ENCODE measurements at places on chromosomes 4 and X. TPM values are rescaled to one million over a fixed set of nuclear protein-coding genes. Genes with fewer than 3 reads are reported as not detected.

GRCh38 chr4:139403462-139403861 is 50.5 kb upstream of the RAB33B start:
- no peak for DNase-seq

DNA sequence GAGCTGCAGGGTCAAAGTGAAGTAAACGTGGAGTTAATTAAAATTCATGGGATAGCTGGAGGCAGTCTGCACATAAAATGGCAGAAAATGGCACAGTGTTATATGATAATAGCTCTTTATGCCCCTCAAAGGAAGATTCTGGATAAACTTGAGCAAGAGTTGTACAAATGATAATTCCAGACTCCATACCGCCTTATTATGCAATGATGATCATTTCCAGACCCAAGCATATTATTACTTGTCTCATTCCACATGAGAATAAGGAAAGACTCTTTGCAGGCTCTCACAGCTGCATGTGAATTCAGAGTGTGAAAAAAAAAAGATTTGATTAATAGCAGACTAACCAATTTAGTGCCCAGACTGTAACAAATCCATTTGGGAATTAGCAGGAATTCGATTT is 105.4 kb downstream of the STK32B start:
- no peak for DNase-seq

DNA sequence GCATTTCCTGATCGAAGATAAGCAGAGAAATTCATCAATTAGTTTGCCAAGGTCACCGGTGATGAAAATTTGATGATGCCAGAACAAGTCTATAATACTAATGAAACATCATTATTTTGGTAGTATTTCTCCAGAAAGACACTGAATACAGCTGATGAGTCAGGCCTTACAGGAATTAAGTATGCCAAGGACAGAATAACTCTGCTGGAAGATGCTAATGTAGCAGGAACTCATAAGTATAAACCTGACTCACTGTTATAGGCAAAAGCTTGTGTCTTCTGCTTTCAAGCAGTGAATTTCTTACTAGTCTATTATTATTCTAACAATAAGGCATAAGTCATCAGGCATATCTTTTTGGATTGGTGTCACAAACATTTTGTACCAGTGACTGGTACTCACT is 1825.1 kb upstream of the IGFBP7 start:
- DNase-seq, result no peak

GRCh38 chr4:188887905-188888304 is 748.7 kb downstream of the TRIML1 start:
- no peak for DNase-seq

DNA sequence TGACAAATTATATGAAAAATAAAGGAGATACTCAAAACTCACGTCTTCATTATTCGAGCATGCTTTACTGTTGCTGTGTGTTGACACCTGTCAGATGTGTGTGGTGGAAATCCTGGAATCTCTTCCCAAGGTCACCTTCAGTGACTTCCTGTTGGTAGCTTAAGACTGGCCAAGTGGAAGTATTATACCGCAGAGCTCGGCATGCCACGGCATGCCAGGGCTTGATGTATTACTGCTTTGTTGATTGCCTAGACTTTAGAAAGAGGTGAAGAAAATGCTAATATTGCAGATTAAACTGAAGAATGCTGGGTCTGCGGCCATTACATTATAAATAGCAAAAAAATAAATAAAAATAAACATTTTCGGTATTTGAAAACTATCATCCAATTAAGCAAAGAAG is 4.6 kb downstream of the TREX2 start:
- DNase-seq, result no peak

DNA sequence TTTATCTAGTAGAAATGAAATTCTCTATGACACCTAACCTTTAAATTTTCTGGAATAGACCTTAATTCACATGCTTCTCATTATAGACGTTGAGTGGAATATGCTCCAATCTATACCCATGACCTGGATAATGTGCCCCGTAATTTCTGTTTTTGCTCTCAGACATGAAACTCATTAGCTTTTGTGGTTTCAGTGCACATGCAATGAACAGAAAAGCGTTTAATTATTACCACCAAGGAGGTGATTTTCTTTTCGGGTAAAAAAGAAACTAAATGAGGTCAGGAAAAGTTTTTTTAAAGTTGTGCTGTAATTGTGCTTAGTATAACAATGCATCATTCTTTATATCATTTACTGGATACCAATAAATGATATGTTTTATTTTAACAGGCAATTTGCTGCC is 1703.9 kb upstream of the TENM3 start:
- DNase-seq, result no peak

ITIH6 gene
- not detected for total RNA-seq

Data from fibroblast of the aortic adventitia (primary cell).